ENCODE measurements at places on chromosomes 13 and 19. TPM values are rescaled to one million over a fixed set of nuclear protein-coding genes. Genes with fewer than 3 reads are reported as not detected.

CEBPA gene
- polyA plus RNA-seq: 0.15 TPM

PSG2 gene
- polyA plus RNA-seq: 0.31 TPM

PEG3 gene
- polyA plus RNA-seq: 0.12 TPM

DPF1 gene
- polyA plus RNA-seq: 4.3 TPM

DACT3 gene
- 10.6 TPM for polyA plus RNA-seq

IGFL3 gene
- not detected for polyA plus RNA-seq

ZNF491 gene
- 0.77 TPM for polyA plus RNA-seq

LIM2 gene
- polyA plus RNA-seq: not detected

LAIR2 gene
- polyA plus RNA-seq: not detected

KLF2 gene
- polyA plus RNA-seq: 6.9 TPM

LILRA1 gene
- polyA plus RNA-seq: not detected

CCDC194 gene
- not detected for polyA plus RNA-seq

ZNF534 gene
- not detected for polyA plus RNA-seq

CGB3 gene
- 0.10 TPM for polyA plus RNA-seq

TICAM1 gene
- 1.8 TPM for polyA plus RNA-seq

SMIM17 gene
- polyA plus RNA-seq: 0.06 TPM

MAG gene
- not detected for polyA plus RNA-seq

ZNF285 gene
- polyA plus RNA-seq: 1.0 TPM

CYP4F2 gene
- polyA plus RNA-seq: not detected

ZNF382 gene
- polyA plus RNA-seq: 3.5 TPM

MBD3L2 gene
- polyA plus RNA-seq: 0.12 TPM

IGLON5 gene
- 0.60 TPM for polyA plus RNA-seq

IGSF23 gene
- 0.10 TPM for polyA plus RNA-seq

BRSK1 gene
- 49.7 TPM for polyA plus RNA-seq

Data from SK-N-SH (cell line).